Small intestine (tissue), 16 donors: ENCODE measurements at places on chromosomes 2 and 18. TPM values are rescaled to one million over a fixed set of nuclear protein-coding genes. Genes with fewer than 3 reads are reported as not detected.

- no peak overlapping the region for H3K4me3 ChIP-seq
- H3K27ac ChIP-seq, result no peak overlapping the region
- DNase-seq, result no peak
- H3K36me3 ChIP-seq, result no peaks in the 10 kb centered on the region
- H3K27me3 ChIP-seq, result no peaks in the 10 kb centered on the region
Measured at GRCh38 chr2:30612371-30612770, 165.3 kb downstream of the LCLAT1 start.

DNA sequence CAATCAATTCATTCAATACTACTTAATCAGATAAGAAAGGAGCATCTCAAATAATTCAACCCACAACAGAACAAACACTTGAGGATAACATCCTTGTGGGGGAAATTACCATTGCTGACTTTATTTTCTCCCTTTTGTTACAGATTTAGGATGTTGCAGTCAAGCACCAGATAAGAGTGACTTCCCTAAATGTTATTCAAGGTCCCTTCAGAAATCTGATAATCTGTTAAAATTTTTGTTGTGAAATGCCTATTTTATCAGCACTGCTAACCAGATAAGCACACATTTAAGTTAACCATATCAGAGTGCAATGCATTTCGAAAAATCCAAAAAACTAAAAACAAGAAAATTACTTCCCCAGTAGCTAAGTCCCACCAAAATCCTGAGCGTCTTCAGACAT lies 33.5 kb downstream of the SUMO1 start:
- no peak overlapping the region for H3K27ac ChIP-seq
- no peak overlapping the region for H3K4me3 ChIP-seq
- DNase-seq, result no peak
- H3K36me3 ChIP-seq, result no peaks in the 10 kb centered on the region

DNA sequence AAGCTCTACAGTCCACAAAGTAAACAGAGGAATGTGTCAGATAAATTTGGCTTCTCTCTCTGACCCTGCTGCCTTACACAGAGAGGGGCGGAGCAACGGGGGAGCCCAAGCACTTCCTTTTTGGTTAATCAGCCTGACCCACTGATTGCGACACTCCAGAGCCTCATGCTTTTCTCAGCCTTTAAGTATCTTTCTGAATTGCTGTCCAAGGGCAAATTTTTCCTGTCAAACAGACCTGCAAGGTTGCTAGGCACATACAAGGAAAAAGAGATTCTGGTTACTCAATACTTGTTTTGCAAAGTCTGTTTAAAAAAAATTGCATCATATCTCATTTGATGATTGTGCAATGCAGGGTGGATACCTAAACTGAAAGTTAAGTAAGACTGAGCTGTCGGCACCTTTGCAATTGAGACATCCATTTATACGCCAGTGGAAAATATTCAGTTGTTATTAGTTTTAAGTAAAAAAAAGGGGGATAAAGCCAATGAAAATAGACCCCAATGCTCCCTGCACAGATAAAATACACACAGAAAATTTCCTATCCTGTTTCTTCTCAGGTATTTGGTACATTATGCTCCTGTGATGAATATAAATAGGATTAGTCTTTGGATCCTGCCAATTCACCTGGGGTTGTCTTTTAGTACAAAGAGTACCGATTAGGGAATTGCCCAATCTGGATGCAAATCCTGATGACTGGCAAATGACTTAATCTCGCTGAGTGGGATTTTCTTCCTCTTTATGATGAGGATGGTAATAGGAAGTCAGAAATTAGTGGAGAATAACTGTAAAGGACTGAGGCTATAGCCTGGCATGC lies 260.2 kb upstream of the TRIB2 start:
- H3K4me3 ChIP-seq, result peak overlapping the region; percentile 11
- no peaks in the 10 kb centered on the region for H3K27me3 ChIP-seq
- no peaks in the 10 kb centered on the region for H3K36me3 ChIP-seq
- H3K4me1 ChIP-seq, result peaks cover 14% of the 10 kb centered on the region

- no peaks in the 10 kb centered on the region for H3K27me3 ChIP-seq
- H3K4me3 ChIP-seq, result no peak overlapping the region
- peaks cover 10% of the 10 kb centered on the region for H3K4me1 ChIP-seq
- no peak for DNase-seq
Measured at GRCh38 chr2:99880148-99880963, 262.0 kb downstream of the AFF3 start.

DNA sequence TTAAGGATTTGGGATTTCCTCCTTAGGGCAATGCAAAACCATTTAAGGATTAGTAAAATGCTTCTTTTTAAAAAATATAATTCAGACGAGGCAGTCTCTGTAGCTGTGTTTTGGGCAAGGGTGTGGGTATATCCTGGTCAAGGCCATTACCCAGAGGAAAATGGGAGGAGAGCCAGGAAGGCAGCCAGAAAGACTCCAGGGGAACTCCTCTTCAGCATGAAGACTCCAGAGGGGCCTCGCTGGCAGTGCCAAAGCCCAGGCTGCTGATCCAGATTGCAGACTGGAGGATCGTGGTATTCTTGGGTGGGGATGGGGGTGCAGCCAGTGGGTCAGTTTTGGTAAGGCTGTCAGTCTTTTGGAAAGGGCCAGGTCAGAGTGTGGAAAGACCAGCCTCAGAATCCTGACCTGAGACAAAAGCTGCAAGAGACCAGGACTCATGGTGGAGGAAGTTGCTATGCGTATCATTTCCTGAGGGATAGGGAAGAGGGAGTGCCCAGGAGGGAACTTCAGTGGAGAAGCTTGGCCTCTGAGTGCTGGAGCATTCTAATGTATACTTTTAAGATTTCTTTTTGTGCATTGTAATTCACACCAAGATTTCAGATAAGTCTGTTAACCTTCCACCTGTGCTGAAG lies 20.9 kb upstream of the RAB11FIP5 start:
- no peak overlapping the region for H3K27ac ChIP-seq
- DNase-seq, result no peak
- H3K36me3 ChIP-seq, result no peaks in the 10 kb centered on the region

DNA sequence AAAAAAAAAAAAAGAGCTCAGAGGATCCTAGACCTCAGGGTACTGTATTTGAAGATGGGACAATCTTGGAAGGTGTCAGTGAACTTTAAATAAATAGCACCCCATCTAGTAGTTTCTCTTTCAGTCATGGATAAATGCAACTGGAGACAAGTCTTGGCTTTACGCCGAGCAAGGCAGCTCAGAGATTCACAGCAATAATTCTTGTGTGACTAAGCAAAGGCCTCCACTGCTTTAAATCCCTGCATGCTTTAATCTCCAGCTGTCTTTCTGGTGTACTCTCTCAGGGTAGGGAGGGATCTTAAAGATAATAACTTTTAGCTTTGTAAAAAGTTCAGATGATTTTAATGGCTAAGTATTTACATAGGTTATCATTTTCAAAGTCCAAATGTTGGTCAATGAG lies 36.3 kb downstream of the NRXN1 start:
- H3K36me3 ChIP-seq, result no peaks in the 10 kb centered on the region
- H3K27me3 ChIP-seq, result no peaks in the 10 kb centered on the region
- no peak overlapping the region for H3K27ac ChIP-seq
- no peak for DNase-seq
- H3K4me1 ChIP-seq, result no peaks in the 10 kb centered on the region

- no peak overlapping the region for H3K27ac ChIP-seq
- DNase-seq, result no peak
- H3K27me3 ChIP-seq, result no peaks in the 10 kb centered on the region
- H3K4me3 ChIP-seq, result no peak overlapping the region
Measured at GRCh38 chr2:159571540-159572260, 44.6 kb downstream of the BAZ2B start.

GRCh38 chr2:240638512-240639160 lies 13.4 kb downstream of the GPR35 start:
- DNase-seq, result no peak
- peaks cover 8% of the 10 kb centered on the region for H3K36me3 ChIP-seq

DPP4 gene
- 253 TPM for polyA plus RNA-seq

MC2R gene
- polyA plus RNA-seq, result not detected

CNNM3 gene
- 6.7 TPM for polyA plus RNA-seq

SAG gene
- polyA plus RNA-seq, result not detected

TXNDC2 gene
- 0.03 TPM for polyA plus RNA-seq

FTCDNL1 gene
- 5.6 TPM for polyA plus RNA-seq

CFAP53 gene
- polyA plus RNA-seq, result 0.67 TPM
